ENCODE measurements at places on chromosomes 6 and 20.

GRCh38 chr6:10894958-10895357 lies 8.1 kb downstream of the SYCP2L start:
- no peak for DNase-seq

- DNase-seq = no peak
These were observed 10.7 kb downstream of the TRAM2 start for GRCh38 chr6:52566201-52566600.

- DNase-seq = no peak
These were observed 154.6 kb upstream of the VGLL2 start for GRCh38 chr6:117110737-117111136.

DNA sequence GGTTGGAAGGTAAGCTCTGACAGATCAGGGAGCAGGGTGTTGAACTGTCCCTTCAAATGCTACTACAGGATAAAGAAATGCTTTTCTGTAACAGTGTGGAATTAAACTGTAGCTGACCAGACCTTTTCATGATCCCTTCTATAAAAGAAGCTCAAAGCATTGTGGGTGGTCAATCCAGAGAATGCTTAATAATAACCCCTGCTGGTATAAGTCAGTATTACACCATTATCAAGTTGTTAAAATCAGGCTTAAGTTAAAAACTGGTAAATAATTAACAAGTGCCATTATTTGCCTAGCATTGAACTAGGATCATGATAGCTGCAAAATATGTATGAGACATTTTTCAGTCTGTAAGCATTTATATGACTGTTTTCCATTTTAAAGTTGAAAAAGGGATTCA lies 468.9 kb downstream of the PKHD1 start:
- no peak for DNase-seq

DNA sequence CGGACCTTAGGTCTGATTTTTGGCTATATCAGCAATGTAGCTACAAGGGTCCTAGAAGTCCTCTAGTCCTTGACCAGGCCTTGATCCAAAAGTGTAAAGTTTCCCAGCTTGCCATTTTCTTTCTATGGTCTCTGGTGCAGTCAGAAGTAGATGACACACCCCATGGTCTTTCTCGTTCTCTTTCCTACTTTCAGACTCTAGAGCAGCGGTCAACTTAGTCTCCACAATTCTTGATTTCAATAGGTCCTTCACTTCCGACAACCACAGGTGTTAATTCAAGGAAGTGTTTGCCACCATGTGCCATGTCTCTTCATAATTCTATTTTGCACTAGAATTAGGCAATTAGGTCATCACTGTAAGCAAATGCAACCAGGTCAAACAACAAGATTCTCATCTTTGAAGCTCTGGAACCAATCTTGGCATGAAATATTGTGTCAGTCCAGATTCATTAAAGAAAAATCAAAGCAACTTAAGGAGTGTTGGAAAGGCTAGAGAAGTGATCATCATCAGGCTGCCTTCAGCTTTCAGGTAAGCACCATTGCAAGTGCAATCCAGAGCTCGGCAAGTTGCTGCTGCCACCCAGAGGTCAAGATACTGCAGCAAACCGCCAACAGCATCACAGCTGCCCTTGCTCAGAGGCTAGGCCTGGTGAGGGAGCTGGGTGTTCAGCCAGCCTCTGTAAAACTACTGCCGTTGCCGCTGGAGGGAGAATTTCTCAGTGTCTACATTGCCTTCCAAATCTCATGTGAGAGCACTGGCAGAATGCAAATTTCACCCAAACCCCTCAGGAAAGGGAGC lies 5.6 kb upstream of the SYNE1 start:
- peak; percentile 66 for DNase-seq

Data from NCI-H1417 (cell line).